ENCODE measurements at places on chromosomes 12 and 14.

GRCh38 chr12:45543887-45544286, 185.6 kb upstream of the ARID2 start:
- peak; percentile 86 for DNase-seq

DNA sequence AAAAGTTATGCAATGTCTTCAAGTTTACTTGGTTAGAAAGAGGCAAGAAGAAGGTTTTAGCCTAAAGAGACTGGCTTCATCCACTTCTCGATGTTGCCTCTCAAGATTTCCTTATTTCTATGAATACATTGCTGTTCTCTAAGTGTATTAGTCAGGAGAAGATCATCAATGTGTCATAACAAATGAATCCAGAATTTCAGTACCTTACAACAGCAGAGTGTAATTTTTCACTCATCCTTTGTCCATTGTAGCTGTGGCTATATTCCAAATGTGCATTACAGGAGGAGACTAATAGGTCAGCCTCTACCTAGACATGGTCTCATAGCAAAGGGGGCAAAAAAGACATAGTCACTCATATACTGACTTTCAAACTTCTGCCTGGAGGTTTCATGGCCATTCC, 579.1 kb downstream of the PRKD1 start:
- no peak for DNase-seq

DNA sequence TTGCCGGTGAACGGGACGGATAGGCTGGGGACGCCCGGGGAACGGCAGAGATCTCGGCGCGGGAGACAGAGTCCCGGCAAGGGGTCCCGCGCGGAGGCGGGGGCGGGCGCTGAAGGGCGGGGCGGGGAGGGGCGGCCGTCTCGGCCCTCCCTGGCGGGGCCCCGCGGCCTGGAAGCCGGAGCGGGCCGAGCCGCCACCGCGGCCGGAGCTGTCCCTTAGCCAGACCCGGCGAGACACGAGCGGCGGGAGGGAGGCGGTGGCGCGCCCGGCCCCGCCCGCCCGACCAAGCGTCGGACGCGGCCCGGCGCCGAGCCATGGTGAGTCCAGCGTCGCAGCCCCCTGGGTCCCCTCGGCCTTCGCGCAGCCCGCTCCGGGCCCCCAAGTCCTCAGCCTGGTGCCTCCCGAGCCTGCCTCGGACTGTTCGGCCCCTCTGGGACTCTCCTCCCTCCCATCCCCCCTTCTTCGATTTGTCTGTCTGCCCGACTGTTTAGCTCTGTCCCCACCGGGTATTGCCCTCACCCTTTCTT, at the start of gene ARHGEF40:
Gene ARHGEF40, plus strand, starts transcription at position 222 of the 527 bp plus-strand sequence. Its CDS starts 93 bp downstream, at position 315.
- DNase-seq = peak; percentile 35

GRCh38 chr14:104267895-104268294, 129.5 kb downstream of the KIF26A start:
- DNase-seq = no peak

DNA sequence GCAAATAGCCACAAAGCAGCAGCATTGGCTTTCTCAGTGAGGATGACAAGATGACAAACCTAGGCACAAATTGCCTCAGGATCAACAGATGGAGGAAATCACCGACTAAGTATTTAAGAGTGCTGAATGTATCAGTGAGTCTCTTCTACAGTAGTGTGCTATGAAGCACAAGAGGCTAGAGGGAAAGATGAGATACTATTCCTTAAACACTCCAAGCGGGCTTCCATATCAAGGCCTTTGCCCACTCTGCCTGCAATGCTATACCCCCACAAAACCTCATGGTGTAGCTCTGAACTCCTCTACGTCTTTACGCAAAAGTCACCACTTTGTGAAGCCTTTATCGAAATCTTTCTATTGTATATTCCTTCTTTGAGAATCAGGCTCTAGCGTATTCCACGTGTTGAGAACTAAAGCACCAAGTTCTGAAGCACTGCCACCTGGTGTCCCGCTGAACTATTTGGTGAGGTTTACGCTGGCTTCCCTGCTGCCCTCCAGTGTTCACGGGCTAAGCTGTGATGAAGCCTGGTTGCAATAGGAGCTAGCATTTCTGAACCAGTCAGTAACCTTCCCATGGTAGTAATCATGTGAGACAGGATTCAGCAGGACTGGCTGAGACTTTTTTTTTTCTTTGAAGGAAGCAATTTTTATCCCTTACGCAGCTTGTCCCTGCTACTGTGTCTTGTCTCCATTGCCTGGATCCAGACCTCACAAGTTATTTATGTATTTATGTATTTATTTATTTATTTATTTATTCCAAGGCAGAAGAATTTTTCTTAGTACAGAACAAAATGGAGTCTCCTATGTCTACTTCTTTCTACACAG, 426.5 kb upstream of the OR4E1 start:
- peak; percentile 58 for DNase-seq

DNA sequence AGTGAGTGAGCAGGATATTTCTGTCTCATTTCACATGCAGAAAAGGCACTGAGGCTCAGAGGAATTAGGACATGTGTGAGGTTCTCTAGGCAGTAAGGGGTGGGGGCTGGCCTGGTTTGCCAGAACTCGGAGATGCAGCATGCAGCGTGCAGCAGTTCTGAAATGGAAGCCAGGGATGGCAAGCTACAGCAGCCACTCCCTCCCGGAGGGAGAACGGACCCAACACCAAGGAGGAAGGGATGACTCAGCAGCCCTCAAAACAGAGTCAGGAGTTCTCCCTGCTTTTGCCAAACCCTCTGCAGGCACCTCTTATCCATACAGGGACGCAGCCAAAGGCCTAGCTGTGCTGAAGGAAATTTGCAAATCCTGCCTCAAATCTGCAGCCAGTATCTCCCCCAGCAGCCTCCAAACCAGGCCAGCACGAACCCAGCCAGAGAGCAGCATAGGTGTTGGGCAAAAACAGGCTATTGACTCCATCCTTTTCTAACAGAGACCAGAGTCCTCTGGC, 10.3 kb upstream of the SERPINA3 start:
- DNase-seq = peak; percentile 81

GRCh38 chr12:74337951-74338350, 199.7 kb upstream of the ATXN7L3B start:
- DNase-seq = peak; percentile 17

GRCh38 chr12:64531665-64532334, 78.5 kb upstream of the RASSF3 start:
- no peak for DNase-seq

DNA sequence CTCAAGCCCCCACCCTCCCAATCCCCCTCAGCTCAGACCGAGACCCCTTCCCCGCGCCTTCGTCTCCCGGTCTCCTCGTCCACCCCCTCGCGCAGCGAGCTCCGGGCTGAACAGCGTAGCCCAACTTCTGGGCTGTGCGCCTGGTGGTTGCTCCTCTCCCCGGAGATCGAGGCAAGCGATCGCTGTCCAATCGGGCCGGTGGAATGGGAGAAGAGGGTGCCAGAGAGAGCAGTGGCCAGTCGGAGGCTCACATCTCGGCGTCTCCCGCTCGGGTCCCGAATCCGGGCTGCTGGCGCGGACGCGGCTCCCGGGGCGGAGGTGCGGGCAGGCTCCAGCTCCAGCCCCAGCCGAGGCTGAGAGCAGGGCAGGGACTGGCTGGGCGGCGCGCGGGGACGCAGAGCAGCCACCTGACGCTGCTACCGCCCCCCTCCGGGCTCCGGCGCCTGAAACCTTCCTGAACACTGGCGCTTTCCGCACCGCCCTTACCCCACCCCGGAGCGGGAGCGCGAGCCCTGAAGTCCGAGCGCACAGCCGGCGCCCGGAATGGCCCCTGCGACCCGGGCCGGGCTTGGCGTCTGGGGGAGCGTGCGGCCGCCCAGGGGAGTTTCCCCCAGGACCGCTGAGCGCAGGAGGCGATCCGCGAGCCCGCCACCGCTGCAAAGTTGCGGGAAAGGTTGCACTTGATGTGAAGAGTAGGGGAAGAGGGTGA, 508 bp upstream of the KCNH5 start:
- peak; percentile 1 for DNase-seq

- DNase-seq = no peak
Measured at GRCh38 chr14:40312296-40312695, 880.1 kb upstream of the FBXO33 start.

- no peak for DNase-seq
Measured at GRCh38 chr14:104507443-104507842, 72.1 kb upstream of the C14orf180 start.

GRCh38 chr14:55160989-55161388, 30.4 kb downstream of the DLGAP5 start:
- DNase-seq = peak; percentile 57

Measured in fibroblast of villous mesenchyme (primary cell).